DMS53 (cell line): ENCODE measurements at places on chromosomes 6 and 20.

- DNase-seq, result no peak
Measured at GRCh38 chr6:41059556-41059955, 6.6 kb downstream of the APOBEC2 start.

DNA sequence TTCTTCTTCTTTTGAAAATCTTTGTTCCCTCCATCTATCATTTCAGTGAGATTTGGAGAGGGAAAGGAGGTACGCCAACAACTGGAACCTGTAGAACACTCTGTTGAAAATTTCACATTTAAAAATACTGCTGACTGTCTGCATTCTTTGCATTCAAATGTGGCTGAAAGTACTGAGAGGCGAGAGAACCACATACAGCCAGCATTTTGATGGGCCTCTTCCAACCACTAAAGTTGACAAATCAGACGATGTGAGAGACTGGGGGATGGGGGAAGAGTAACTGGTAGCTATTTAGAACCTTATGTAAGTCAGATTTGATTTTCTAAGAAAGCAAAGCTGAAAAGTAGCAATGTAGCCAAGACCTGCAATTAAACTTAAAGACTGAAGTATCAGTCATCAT is 77.5 kb downstream of the FKBP5 start:
- no peak for DNase-seq

DNA sequence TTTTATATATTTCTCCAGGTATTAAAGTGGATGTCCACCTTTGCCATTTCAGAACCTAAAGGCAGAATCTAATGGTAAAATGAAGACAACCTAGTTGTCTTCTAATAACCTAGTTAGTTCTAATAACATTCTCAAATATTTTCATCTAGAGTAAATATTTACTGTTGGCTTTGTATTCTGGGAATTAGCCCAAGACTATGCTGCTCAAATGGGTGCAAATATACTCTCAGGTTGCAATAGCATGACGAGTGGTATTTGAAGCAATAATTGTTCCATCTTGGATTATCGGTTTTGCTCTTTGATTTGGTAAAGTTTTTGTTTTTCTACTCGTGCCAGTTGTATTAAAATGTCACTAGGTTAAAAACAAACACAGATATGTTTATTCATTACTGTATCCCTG is 21.0 kb upstream of the RSPH4A start:
- DNase-seq, result peak; percentile 32

DNA sequence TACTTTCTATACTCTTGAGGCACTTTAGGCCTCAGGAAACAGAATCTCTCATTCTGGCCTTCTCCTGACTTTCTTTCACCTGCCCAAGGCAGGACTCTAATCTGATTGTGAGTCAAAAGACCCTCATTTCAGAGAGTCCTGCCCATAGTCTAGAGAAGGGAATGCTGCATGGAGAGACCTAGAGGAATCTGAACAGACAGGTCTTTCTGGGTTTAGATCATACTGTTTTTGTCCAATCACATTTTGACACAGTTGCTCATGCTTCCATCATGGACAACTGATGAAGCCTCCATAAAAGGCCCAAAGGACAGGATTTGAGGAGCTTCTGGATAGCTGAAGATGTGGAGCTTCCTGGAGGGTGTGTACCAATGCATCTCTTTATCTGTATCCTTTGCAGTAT is 48.1 kb upstream of the BTBD3 start:
- DNase-seq, result peak; percentile 7
